Smooth muscle cell of bladder (primary cell): ENCODE measurements at places on chromosomes 2 and 18. TPM values are rescaled to one million over a fixed set of nuclear protein-coding genes. Genes with fewer than 3 reads are reported as not detected.

SIX2 gene
- total RNA-seq = under 0.01 and 0.18 TPM in 2 replicates

CCL20 gene
- total RNA-seq = 0.28 TPM in 1 of 2 replicates, not detected in the other

DSEL gene
- 43.2 and 60.6 TPM in 2 replicates for total RNA-seq

GRHL1 gene
- total RNA-seq = 0.37 and 0.57 TPM in 2 replicates

KCNG2 gene
- 1.3 and 4.7 TPM in 2 replicates for total RNA-seq

LANCL1 gene
- total RNA-seq = 31.3 and 31.9 TPM in 2 replicates

SPATA3 gene
- total RNA-seq = not detected in 2 replicates

MYO7B gene
- not detected in 2 replicates for total RNA-seq

TDRD15 gene
- not detected in 2 replicates for total RNA-seq

KATNAL2 gene
- total RNA-seq = 3.4 and 3.6 TPM in 2 replicates

XDH gene
- 0.14 TPM in 1 of 2 replicates, not detected in the other for total RNA-seq

COL4A4 gene
- total RNA-seq = 0.14 and 0.65 TPM in 2 replicates

CPLX4 gene
- not detected in 2 replicates for total RNA-seq

SELENOI gene
- total RNA-seq = 13.7 and 15.1 TPM in 2 replicates

DCDC2C gene
- not detected in 2 replicates for total RNA-seq

UGT1A5 gene
- not detected in 2 replicates for total RNA-seq

TEX44 gene
- total RNA-seq = not detected in 2 replicates

CIDEA gene
- 0.09 TPM in 1 of 2 replicates, not detected in the other for total RNA-seq

NEU2 gene
- not detected in 2 replicates for total RNA-seq

COL3A1 gene
- 5,666 and 6,441 TPM in 2 replicates for total RNA-seq

CCDC121 gene
- total RNA-seq = 1.3 TPM in 2 replicates

IL36B gene
- total RNA-seq = not detected in 2 replicates

CYTIP gene
- total RNA-seq = 0.28 TPM in 1 of 2 replicates, not detected in the other

MERTK gene
- 0.14 and 0.28 TPM in 2 replicates for total RNA-seq

CPO gene
- 0.09 TPM in 1 of 2 replicates, not detected in the other for total RNA-seq

CNRIP1 gene
- total RNA-seq = 28.4 and 32.9 TPM in 2 replicates

RAB6D gene
- not detected in 2 replicates for total RNA-seq

CHST9 gene
- not detected in 2 replicates for total RNA-seq

IWS1 gene
- total RNA-seq = 43.0 and 45.1 TPM in 2 replicates

RUFY4 gene
- total RNA-seq = not detected in 2 replicates

RDH14 gene
- 20.2 and 26.3 TPM in 2 replicates for total RNA-seq

SERPINB12 gene
- total RNA-seq = not detected in 2 replicates

CROCC2 gene
- total RNA-seq = 0.09 and 0.14 TPM in 2 replicates

CD8B2 gene
- total RNA-seq = not detected in 2 replicates

B4GALT6 gene
- total RNA-seq = 1.4 and 2.5 TPM in 2 replicates

GPR45 gene
- total RNA-seq = not detected in 2 replicates

TNFAIP6 gene
- total RNA-seq = 104 and 350 TPM in 2 replicates

GKN1 gene
- not detected in 2 replicates for total RNA-seq

FAM237A gene
- not detected in 2 replicates for total RNA-seq

FOXI3 gene
- total RNA-seq = not detected in 2 replicates
